ENCODE measurements at places on chromosomes 2 and 18. TPM values are rescaled to one million over a fixed set of nuclear protein-coding genes. Genes with fewer than 3 reads are reported as not detected.

Gene CD8A
- not detected for total RNA-seq

DNA sequence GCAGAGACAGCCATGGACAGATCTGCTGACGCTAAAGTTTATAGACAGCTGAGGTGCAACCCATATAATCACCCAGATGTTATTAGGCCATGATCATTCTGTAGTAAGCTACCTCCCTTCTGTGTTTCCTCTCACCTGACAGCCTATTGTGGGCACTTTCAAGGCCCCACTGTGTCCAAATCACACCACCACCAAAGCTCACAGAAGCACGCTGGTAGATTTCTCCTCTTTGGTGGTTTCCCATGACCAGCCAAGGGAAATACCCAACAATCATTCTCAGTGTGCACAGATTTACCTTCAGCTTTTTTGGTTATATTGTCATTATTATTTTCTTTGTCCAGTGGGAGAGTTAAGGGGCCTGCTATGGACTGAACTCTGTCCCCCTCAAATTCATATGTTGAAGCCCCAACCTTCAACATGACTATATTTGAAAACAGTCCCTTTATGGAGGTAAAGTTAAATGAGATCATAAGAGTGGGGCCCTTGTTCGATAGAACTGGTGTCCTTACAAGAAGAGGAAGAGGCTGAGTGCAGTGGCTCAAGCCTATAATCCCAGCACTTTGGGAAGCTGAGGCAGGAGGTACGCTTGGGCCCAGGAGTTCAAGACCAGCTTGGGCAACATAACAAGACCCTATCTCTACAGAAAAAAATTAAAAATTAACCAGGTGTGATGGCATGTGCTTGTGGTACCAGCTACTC, 74.0 kb upstream of the MSH6 start:
- no peak for DNase-seq

GRCh38 chr2:138034536-138034935, 70.3 kb downstream of the HNMT start:
- no peak for DNase-seq

DNA sequence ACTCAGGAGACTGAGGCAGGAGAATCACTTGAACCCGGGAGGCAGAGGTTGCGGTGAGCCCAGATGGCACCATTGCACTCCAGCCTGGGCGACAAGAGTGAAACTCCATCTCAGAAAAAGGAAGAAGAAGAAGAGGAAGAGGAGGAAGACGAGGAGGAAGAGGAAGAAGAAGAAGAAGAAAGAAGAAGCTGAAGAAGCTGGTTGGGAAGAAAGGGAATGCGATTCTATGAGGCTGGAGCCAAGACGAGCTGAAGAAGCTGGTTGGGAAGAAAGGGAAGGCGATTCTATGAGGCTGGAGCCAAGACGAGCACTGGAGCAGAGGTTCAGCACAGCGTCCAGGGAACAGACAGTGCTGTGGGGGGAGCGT, 30.3 kb upstream of the TAF1B start:
- DNase-seq: no peak

DNA sequence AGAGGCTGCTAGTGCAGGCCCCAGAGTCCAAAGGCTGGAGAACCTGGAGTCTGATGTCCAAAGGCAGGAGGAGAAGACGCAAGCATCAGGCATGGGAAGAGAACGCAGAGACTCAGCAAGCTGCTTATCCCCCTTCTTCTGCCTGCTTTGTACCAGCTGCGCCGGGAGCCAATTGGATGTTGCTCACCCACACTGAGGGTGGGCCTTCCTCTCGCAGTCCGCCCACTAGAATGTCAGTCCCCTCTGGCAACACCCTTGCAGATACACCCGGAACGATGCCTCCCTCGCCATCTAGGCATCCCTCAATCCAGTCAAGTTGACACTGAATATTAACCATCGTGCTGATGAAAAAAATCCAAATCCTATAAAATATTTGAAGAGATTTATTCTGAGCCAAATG, 141.6 kb downstream of the TWIST2 start:
- DNase-seq: no peak

Measured in endothelial cell (in vitro differentiated cells).